HTR-8/SVneo (cell line): ENCODE measurements at places on chromosomes 12 and 14.
A peak's percentile ranks its signal among the peaks of the same experiment; 100 is the strongest.

- DNase-seq: no peak
Measured at GRCh38 chr14:22152161-22152870, 436.7 kb downstream of the DAD1 start.

- DNase-seq: no peak
Measured at GRCh38 chr12:113067987-113068935, 11.7 kb downstream of the DTX1 start.

GRCh38 chr12:47808574-47809365 lies 10.9 kb downstream of the HDAC7 start:
- no peak for DNase-seq

DNA sequence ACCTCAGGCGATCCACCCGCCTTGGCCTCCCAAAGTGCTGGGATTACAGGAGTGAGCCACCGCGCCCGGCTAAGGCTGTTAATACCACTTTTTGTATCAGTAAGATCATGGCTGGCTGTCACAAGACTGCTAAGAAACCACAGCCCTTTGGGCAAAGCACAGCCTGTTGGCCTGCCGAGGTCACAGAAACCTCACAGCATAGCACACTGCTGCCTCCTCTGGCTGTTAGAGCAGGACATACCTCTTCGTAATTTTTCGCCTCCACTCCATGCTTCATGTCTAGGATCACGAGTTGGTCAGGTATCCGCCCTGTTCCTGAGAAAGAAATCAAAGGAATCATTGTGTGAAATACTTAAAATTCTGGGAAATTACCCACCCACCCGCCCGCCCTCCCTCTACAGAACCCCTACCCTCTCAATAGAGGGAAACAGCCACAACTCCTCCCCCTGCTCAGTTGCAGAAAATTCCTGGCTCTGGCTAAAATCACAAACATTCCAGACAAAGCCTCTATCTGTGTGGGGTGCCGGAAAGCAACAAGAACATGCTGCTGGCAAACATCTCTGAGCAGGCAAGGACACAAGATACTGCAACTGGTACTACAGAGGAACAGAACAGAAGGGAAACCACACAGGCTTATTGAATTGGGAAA lies 20.7 kb upstream of the NEK9 start:
- peak; percentile 56 for DNase-seq

GRCh38 chr12:15446807-15447206 lies 124.5 kb downstream of the PTPRO start:
- no peak for DNase-seq

DNA sequence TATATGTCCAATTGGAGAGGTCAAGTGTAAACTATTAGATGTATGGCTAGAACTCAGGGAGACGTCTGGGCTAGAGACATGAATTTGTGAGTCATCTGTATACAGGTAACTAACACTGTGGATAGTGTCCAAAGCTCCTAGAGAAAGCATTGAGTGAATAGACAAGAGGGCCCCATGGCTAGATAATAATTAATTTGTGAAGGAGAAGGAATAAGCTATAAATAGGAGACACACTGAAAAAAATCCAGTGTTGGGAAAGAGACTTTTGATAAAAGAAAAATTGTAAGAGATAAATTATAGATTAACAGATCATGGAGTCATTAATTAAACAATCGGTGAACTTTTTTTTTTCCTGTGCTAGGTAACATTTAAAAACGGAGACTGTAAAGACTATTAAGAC lies 326.6 kb upstream of the PRICKLE1 start:
- DNase-seq: no peak

DNA sequence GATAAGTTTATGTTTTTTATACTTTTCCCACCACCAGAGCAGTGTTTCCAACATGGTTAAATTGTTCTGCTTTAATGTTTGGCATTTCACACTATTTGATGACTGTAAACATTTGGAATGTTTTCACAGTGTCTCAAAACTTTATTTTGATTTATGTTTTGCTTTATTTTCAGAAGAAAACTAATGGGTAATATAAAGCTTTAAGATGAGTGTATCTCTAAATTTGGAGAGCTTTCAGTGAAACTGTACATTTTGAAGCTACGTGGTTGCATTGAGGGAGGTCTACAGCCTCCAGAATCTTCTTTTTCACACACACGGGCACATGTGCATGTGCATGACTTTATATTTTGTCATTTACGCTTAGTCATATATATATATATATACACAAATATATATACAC lies 10.7 kb downstream of the BICD1 start:
- no peak for DNase-seq

- DNase-seq: no peak
Measured at GRCh38 chr14:101397206-101397605, 164.1 kb upstream of the DIO3 start.

DNA sequence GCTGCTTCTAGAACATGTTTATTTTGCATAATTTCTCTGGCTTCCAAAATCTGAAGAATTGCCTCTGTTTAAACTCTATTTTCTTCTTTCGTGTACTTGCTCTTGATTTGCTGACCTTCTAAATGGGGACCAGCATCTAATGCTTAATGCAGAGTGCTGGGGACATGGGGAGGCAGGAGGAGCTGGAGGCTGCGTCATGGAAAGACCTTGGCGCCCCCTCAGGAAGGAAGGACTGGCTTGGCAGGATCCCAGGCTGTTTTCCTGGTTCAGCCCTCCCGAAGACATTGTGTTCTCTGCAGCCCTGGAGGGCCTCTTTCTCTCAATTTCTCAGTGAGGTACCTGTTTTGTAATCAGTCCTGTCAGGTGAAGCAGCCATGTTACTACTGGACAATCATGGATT lies 5.5 kb downstream of the PRKCH start:
- peak; percentile 58 for DNase-seq

- no peak for DNase-seq
Measured at GRCh38 chr12:25162866-25163265, 32.1 kb downstream of the DNAI7 start.

DNA sequence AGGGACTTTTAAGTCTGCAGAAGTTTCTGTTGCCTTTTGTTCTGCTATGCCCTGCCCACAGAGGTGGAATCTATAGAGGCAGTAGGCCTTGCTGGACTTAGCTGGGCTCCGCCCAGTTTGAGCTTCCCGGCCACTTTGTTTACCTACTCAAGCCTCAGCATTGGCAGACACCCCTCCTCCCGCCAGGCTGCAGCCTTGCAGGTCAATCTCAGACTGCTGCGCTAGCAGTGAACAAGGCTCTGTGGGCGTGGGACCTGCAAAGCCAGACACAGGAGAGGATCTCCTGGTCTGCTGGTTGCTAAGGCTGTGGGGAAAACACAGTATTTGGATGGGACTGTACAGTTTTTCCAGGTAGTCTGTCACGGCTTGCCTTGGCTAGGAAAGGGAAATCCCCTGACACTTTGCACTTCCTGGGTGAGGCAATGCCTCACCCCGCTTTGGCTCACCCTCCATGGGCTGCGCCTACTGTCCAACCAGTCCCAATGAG lies 43.7 kb downstream of the CCDC59 start:
- DNase-seq: no peak

DNA sequence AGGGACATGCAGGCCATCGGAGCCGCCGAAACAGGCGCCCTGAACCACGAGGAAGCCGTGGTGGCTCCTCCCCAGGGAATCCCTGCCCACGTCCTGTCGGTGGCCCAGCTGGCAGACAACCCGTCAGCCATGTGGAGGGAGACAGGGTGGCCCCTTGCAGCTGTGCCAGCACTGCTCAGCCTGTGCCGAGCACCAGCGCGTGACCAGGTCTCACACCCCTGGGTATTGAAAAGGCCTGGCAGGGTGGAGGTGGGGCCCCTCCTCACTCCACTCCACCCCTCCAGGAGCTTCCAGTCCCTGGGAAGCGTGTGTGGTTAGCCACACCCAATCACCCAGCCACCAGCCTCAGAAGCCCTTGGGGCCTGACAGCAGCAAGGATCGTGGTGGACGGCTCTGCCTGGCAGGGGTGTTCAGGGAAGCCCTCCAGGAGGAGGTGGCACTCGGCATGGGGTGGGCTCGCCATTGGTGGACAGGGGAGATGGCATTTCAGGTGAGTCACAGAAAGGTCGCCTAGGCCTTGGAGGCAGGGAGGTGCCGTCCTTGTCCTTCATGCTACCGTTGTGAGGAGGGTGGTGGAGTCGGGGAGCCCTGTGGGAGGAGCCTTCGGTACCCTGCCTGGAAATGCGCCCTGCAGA lies 12.3 kb upstream of the DLK1 start:
- no peak for DNase-seq

GRCh38 chr12:51752234-51752889 lies 96.2 kb downstream of the FIGNL2 start:
- peak; percentile 30 for DNase-seq

DNA sequence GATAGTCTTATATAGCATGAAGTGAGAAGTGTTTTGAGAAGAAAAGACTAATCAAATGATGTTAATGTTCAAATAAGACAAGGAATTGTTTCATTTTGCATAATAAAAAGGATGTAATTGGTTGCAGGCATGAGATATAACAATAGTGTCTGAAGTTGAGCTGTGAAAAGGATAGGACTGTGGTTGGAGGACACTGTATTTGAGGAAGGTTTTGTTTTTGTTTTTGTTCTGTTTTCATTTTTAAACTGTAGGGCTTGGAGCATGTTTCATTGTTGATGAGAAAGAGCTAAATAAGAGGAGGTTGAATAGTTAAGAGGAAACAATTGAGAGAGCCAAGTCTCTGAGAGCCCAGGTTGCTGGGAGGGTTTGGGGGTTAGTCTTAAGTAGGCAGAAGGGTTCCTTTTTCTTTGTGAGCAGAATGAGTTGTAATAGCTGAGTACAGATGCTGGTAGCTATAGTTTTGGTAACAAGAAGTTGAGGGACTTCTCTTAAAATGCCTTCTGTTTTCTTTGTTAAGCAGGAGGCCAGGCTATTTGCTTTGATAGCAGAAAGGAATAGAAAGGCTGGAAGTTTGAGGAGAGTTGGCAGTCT lies 58.4 kb downstream of the CCDC91 start:
- no peak for DNase-seq

DNA sequence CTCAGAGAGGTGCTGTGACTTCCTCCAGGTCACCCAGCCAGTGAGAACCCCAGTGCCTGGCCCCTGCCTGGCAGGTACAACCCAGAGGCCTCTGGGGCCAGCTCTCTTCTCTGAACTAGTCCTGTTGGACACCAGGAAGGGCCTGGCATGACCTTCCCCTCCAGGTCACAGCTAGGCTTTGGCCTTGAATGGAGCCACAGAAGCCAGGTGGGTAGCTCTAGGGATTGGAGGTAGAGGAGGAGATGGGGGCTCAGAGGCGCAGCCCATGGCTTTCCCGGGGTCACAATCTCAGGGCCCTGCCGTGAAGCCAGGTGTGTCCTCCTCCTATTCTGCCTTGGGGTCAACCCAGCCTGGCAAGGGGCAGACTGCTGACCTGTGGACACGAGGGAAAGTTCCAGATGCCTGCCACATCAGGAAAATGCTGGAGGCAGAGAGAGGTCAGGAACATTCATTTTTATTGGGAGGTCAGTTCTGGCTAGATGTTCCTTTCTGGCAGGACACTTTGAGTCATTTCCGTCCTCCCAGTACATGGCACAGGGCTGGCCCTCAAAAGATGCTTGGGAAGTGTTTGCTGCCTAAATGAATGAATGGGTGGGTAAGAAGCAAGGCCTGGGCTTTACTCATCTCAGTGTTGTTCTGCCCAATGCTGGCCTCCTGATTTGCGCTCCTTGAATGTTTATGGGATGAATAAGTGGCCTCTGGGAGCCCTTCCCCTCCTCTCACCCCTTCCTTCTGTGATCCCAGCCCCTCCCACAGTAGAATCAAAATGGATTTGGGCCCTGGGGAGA lies 25.4 kb downstream of the FAM222A start:
- DNase-seq: no peak

DNA sequence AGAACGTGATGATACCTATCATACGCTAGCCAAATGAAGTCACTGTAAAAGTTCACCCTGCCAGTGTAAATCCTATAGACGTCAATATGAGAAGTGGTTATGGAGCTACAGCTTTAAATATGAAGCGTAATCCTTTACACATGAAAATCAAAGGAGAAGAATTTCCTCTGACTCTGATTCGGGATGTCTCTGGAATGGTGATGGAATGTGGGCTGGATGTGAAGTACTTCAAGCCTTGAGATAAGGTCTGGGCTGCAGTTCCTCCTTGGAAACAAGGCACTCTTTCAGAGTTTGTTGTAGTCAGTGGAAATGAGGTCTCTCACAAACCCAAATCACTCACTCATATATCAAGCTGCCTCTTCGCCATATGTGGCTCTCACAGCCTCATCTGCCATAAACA lies 53.1 kb upstream of the NAP1L1 start:
- no peak for DNase-seq

DNA sequence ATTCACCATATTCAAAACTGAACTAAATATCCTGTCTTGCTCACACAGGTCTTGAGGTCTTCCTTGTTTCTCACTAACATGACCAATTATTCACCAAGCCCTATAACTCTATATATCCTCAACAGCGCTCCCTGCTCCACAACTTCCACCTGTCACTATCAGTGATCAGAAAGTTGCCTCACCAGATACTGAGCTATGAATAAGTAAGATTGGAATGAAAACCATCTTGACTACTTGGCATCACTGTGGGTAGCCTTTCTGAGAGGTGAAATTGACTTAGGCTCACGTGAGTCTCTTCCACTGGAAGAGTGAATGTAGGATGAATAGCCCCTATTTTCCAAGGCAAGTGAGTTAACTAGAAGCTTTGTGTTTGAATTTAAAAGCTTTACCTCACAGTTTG lies 167.1 kb downstream of the PIK3C2G start:
- DNase-seq: peak; percentile 0

DNA sequence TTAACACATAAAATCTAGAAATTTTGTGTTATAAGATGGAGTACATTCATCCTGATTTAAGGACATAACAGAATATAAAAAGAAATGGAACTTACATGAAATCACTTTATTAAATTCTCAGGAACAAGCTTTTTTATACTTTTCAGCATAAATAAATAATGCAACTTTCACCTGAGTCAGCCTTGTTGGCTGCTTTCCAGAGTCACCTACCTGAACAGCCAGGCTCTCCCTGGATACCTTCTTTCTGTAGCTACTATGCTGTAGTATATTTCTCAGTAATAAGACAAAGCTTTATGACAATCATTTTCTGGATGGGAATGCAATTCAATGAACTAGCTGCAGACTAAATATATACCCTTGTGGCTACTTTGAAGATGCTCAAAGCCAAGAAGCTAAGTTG lies 111.9 kb downstream of the NTS start:
- DNase-seq: no peak

GRCh38 chr14:73820631-73821030 lies 31.0 kb upstream of the PTGR2 start:
- no peak for DNase-seq

- no peak for DNase-seq
Measured at GRCh38 chr12:7001921-7002591, 16.2 kb downstream of the LPCAT3 start.

GRCh38 chr12:65335021-65335714 lies 56.7 kb downstream of the MSRB3 start:
- peak; percentile 46 for DNase-seq

GRCh38 chr12:102526656-102527055 lies 46.3 kb upstream of the IGF1 start:
- DNase-seq: no peak

DNA sequence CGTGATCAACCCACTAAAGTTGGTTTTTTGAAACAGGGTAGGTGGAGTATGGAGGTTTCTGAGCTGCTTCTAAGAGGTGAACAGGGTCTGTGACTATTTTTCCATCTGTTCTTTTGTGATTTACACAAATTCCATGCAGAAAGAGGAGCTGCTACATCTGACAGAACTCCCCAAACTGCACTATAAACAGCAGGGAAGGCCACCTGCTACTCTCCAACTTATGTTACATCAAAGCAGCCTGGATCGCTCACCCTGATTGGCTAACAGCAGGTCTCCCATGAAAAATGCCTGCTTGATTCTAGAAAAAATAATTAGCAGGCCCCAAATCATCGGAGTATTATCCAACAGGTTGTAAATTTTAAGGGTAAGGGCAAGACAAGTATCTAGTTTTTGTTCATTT lies 282.9 kb upstream of the FLRT2 start:
- DNase-seq: no peak

- DNase-seq: no peak
Measured at GRCh38 chr14:60188115-60188514, 22.9 kb upstream of the DHRS7 start.
